ENCODE measurements at places on chromosomes 6 and 20.

- DNase-seq, result no peak
Observed at GRCh38 chr20:50460115-50460607, 50.0 kb upstream of the PTPN1 start.

GRCh38 chr6:43947860-43948259 lies 177.8 kb downstream of the VEGFA start:
- no peak for DNase-seq

GRCh38 chr20:41436679-41437078 lies 70.1 kb upstream of the EMILIN3 start:
- no peak for DNase-seq

DNA sequence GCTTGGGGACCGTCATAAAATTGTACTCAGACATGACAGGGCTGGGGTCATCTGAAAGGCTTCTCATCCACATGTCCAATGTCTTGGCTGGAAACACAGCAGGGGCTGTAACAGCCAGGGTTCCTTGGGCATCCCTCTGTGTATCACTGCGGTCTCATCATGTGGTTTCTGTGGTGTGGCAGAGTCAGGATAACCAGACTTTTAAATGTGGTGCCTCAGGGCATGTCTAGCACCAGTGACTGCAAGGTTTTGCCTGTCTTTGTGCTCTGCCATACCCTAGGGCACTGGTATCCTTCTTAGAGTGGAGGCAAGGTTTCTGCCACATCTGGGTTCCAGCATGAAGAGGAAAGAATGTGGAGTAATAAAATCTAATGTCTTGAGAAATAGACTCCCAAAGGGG lies 124.2 kb downstream of the PLEKHG1 start:
- DNase-seq, result no peak

DNA sequence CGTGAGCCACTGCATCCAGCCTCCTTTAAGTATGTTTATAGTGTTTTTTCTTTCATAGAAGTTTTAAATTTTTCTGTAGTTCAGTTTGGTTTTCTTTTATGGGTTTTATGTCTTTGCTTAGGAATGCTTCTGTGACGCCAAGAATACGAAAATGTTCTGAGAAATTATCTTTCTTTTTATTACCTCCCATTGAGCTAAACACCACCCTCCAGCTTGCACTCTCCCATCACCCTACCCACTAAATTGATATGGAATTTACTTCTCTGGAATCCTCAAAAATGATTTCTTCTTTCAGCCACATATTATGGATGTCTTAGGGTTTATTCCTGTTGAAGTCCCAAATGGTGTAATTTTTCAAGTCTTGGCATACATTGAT lies 38.1 kb downstream of the JARID2 start:
- DNase-seq, result no peak
